Activated T-helper 1 cell treated with anti-CD3 and anti-CD28 coated beads, Interleukin-2, amount 50 U/mL, for 16 hours (primary cell): ENCODE measurements at places on chromosomes 5 and 9.

- DNase-seq = no peak
Observed at GRCh38 chr5:132877938-132878337, 4.5 kb downstream of the LEAP2 start.

GRCh38 chr9:2241836-2242741 lies 226.9 kb downstream of the SMARCA2 start:
- DNase-seq = peak; percentile 13

DNA sequence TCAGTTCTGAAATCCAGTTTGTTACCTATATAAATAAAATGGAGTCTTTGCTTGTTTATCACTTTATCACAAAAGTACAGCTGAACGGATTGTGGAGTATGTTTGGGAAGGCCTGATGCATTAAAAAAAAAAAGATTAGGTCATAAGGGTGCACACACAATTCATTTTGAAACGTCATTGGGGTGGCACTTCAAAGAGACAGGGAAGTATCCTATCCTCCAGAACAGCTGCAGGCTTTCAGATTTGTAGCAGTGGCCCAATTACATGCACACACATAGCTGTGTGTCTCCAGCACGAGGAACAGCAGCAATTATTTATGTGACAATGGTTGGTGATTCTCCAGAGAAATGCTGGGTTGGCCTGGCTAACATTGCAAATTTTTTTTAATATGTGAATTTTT lies 46.8 kb upstream of the FER start:
- no peak for DNase-seq

DNA sequence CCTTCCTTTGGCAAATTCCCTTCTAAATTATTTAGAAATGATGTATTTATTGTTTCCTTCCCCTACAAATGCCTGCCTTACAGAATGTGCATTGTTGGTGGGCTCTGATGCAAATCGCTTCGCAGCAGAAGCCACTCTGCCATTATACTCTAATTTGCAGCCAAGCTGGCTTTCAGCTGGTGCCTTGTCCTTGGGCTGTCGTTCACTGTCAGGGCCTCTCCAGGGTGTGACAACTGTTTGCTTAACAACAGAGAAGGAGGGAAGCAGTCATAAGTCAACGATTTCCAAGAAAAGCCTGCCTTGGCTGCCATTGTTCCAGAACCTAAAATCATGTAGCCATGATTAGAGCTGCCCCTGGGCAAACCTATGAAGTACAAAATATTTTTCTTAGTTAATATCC lies 260.1 kb upstream of the RGMB start:
- no peak for DNase-seq

DNA sequence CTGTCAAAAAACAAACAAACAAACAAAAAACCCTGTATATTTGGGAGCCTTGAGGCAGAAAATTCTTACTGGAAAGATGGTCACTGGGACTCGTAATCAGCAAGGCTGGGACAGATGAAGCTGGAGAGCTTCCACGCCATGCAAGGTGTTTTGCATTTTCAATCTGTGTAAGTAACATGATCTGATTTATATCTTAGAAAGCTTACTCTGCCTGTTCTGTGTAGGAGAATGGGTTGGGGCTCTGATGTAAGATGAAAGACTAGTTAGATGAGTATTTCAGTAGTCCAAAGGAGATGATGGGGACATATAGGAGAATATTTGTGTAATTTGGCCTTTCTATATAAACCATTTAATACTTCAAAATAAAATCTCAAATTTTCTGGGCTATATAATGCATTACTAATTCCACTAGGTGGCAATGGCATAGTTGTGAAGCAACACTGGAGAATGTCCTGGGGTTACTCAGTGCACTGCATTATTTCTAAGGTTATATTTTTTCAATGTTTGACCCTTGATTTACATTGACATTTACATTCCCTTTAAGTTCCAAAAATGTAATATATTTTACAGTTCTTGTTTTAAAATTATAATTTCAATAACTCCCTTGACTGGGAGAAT lies 21.9 kb upstream of the FSD1L start:
- DNase-seq = no peak

DNA sequence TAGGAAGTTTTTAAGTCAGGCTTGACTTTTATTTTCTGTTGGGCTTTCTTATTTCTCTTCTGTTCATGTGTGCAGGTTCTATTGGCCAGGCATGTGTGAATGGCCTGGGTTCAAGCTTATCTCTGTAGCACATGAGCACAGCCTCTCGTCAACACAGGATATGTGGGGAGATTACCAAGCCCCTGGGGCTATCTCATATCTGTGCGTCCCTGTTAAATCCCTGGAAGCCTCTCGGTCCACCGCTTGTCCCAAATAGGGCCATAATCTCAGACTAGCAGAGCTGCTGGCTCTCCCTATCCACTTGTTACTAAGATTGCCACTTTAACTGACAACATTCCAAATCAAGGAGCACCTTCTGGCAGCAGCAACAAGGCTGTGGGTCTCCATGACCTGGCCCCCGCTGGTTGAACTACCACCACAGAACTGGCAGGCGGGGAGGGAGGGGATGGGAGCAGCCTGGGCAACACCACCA lies 28.4 kb upstream of the EBF1 start:
- DNase-seq = no peak

DNA sequence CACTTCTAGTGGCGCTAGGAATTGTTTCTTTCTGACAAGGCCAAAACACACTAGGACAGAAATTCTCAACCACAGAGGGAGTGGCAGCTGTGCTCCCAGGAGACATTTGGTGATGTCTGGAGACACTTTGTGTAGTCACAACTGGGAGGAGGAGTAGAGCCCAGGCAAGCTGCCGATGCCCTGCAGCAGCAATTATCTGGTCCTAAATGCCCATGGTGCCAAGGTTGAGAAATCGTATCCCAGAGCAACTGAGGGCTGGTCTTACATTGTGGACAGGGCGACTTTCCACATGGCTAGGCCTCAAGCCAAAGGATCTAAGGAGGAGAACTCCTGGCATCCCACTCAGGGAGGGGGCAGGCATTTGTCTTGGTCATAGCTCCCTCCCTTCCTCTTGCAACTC lies 259.9 kb downstream of the GADD45G start:
- no peak for DNase-seq

DNA sequence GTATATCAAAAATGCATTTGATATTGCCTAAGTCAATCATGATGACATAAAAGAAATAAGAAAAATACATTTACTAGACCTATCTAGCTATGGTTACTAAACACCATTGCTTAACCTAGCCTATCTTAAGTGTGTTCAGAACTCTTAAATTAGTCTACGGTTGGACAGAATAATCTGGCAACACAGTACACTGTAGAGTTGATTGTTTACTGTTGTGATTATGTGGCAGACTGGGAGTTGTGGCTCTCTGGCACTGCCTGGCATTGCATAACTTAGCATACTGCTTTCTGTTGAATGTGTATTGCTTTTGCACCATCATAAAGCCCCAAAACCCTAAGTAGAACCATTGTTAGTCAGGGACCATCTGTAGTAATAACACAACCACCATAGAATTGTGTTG lies 21.2 kb upstream of the ZFAND5 start:
- DNase-seq = no peak

- no peak for DNase-seq
Observed at GRCh38 chr9:137899551-137900360, 22.2 kb downstream of the CACNA1B start.

- no peak for DNase-seq
Observed at GRCh38 chr9:73816905-73817304, 665.2 kb downstream of the ANXA1 start.

- peak; percentile 44 for DNase-seq
Observed at GRCh38 chr5:759111-759751, 25.3 kb downstream of the ZDHHC11B start.

GRCh38 chr5:151223447-151224264 lies at the start of gene CCDC69:
CCDC69 (minus strand) TSS chr5:151224092; CDS start chr5:151223970, 122 bp downstream.
- peak; percentile 17 for DNase-seq

GRCh38 chr5:146718609-146719008 lies 159.9 kb downstream of the PPP2R2B start:
- no peak for DNase-seq

DNA sequence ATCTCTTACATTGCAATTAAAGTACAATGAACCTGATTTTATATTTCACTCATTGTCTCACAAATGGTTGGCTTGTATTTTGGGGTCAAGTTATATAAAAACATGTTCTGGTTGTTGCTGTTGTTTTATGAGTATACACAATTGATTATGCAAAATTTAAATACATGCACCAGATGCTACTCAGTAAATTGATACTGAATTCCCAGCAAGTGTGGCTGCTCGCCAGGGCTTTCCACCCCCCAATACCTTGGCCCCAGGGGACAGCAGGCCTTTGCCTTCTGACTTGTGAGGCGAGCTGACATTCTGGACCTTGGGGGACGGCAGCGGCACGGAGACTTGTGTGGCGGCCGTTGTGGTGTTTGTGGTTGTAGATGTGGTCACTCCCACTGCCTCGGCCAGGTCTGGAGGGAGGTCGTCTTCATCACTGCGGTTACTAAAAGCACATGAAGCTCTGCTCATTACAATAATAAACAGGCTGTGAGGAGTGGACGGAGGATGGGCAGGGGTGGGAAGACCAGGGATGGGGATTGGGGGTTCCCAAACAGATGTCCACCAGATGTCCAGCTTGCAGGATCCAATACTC lies 27.0 kb upstream of the FRRS1L start:
- no peak for DNase-seq

DNA sequence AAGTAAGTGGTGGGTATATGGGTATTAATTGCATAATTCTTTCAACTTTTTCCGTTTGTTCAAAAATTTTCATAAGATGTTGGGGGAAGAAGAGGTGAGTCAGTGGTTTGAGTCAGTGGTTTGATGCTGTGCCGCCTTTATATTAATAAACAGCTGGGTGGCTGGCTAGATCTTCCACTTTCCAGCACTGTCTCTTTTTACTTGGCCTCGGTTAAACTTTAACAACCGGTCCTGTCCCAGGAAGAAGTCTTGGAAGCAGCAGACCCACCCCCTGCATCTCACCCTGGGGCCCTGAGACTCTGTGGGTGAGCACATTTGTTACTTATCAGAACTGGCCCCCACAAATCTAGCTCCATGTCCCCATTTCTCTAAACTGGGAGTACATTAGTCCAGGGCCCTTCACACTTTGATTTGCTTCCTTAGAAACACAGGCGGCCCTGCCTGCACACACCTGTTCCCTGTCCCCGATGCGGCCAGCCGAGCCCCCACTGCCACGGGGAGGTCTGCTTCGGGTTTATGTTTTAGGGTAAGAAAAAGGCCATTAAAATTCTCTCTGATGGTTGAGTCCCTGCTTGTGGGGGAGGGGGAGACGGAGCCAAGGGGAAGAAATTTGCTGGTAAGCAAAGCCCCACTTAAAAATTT lies 90.7 kb downstream of the PTCH1 start:
- DNase-seq = no peak

DNA sequence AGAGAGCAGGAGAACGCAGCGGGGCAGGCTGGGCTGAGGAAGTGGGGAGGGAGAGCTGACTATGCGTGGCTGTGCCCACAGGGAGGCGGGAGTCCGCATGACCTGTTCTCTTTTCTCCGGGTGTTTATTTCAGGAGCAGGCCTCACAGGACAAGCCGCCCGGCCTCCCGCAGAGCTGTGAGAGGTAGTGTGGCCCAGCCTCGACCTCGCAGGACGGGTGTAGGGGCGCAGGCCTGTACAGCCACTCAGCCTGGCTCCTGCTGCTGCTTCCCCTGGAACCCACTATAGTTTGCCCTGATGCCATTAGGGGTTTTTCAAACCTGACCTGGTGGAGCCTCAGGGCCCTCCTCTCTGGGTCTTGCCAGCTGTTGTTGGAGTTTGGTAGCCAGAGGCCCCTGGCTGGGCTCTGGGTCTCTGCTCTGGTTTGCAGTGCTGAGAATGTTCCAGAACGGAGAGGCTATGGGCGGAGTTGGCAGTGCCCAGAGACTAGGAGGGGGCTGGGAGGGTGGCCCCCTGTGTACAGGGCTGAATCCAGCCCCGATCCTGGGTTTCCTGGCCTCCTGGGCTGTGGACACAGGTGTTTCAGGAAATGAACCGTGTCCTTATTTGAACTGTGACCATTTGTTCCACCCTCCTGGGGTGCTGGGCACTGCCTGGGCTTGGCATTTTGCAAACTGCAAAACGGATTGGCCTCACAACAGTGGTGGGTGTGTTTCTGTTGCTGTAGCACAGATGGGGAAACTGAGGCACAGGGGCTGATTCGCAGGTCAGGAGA lies 78.8 kb downstream of the WNK2 start:
- DNase-seq = no peak

DNA sequence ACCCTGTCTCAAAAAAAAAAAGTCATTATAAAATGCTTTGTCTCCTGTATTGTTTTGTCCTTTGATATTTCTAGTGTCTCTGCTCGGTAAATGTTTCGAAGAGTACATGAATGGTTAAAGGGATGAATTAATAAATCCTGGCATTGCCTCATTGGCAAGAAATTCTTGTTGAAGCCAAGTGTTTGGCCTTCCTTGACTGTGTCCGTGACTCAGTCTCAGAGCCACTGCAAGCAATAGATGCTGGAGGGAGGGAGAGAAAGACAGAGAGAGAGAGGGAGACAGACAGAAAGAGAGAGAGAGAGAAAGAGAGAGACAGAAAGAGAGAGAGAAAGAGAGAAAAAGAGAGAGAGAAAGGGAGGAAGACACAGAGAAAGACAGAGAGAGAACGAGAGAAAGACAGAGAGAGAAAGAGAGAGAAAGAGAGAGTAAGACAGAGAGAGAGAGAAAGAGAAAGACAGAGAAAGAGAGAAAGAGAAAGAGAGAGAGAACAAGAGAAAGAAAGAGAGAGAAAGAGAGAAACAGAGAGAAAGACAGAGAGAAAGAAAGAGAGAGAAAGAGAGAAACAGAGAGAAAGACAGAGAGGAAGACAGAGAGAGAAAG lies 72.5 kb upstream of the RXRA start:
- DNase-seq = no peak

DNA sequence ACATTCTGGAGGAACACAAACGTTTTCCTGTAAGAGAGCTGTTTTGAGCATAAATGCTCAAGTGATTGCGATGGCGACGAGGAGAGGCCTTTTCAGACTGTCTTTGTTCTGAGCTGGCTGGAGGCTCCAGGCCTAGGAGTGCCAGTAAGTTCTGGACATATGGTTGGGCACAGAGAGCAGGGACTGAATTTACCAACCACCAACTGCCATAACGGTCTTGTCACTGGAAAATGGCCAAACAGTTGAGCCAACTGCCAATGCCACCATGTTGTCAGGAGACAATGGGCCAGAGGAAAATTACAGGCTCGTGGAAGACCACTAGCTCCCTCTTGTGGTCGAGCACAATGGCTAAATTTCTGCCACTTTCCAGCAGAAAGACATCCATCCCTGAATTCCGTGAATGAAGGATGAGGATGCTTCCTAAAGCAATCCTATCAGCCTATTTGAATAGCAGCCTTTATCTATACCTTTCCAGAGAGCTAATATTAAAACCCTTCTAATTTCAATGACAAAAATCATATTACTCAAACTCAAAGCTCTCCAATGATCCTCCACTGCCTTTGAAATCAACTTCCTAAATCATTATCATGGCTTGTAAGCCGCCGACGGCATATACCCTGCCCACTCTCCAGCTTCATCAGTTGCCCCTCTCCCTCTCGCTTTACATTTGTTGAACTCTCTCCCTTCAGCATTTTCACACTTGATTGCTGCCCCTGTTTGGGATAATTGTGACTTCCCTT lies 66.9 kb upstream of the GLIS3 start:
- no peak for DNase-seq

- DNase-seq = no peak
Observed at GRCh38 chr9:118364266-118365106, 660.3 kb downstream of the TLR4 start.
